ENCODE measurements at places on chromosomes 4 and X. TPM values are rescaled to one million over a fixed set of nuclear protein-coding genes. Genes with fewer than 3 reads are reported as not detected.

The PASD1 gene
- total RNA-seq, result not detected

GRCh38 chr4:138241281-138242075 lies 671 bp downstream of the SLC7A11 start:
- peak; percentile 36 for DNase-seq

DNA sequence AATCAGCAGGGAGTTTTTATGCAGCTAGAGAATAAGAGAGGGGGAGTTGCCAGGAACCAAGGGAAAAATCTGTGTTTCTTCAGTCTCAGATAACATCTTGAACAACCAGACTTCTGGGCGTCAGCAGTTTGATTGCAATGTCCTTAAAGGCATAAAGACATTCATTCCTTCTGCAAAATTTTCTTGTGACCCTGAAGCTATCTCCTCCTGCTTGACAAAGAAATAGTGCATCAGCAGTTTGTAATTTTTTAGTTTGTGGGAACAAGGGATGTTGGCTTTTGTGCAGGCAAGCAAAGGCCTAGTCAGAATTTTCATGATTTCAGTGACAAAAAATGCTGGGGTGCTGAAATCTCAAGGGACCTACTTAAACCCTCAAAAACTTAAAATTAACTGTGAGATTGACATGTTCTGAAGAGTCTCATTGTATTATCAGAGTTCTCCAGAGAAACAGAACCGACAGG lies 125.8 kb upstream of the UNC5C start:
- DNase-seq, result no peak

The ZFP42 gene
- total RNA-seq, result not detected

- no peak for DNase-seq
Observed at GRCh38 chrX:53422861-53423306, at the start of gene RIBC1. Gene RIBC1, plus strand, starts transcription at chrX:53422873. Its CDS starts 3,404 bp downstream, at chrX:53426277.

DNA sequence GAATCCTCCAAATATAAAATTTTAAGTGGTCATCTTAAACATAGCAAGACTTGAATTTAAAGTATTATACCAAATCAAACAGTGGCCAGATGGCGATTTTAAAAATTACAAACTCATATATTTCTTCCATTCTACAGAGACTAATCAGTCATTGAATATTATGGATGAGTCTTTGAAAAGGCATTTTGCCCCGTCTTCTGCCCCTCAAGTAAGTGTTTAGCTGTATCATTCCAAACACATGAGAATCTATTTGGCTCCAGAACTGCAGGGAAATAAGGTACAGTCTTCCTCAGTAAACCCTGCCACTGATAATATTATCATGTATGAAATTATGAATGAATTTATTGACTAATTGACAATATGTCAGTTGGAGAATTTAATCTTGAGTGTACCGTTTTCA lies 191.0 kb downstream of the SLC7A11 start:
- no peak for DNase-seq

The PPP1R2C gene
- not detected for total RNA-seq

The INTU gene
- 5.8 TPM for total RNA-seq

DNA sequence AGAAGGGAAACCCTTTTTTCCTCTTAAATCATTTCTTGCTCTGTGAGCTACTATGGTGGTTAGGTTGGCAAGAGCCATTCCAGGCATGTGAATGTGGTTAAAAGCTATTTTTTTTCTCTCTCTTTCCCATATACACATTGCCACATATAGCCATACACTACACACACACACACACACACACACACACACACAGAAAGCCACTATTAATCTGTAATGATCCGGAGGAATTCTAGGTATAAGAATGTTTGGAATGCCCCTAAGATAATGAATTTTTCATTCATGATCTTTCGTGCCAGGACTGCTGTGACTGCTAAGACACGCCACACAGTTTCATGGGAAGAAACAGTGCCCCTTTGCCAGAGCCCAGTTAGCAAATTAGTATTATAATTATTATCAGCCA lies 21.8 kb upstream of the TLL1 start:
- no peak for DNase-seq

The NWD2 gene
- 1.3 TPM for total RNA-seq

GRCh38 chr4:1563241-1563640 lies 120.9 kb downstream of the FAM53A start:
- no peak for DNase-seq

- DNase-seq, result no peak
Observed at GRCh38 chr4:15809058-15809457, 30.9 kb downstream of the CD38 start.

- no peak for DNase-seq
Observed at GRCh38 chr4:26039639-26040359, 125.8 kb downstream of the SMIM20 start.

DNA sequence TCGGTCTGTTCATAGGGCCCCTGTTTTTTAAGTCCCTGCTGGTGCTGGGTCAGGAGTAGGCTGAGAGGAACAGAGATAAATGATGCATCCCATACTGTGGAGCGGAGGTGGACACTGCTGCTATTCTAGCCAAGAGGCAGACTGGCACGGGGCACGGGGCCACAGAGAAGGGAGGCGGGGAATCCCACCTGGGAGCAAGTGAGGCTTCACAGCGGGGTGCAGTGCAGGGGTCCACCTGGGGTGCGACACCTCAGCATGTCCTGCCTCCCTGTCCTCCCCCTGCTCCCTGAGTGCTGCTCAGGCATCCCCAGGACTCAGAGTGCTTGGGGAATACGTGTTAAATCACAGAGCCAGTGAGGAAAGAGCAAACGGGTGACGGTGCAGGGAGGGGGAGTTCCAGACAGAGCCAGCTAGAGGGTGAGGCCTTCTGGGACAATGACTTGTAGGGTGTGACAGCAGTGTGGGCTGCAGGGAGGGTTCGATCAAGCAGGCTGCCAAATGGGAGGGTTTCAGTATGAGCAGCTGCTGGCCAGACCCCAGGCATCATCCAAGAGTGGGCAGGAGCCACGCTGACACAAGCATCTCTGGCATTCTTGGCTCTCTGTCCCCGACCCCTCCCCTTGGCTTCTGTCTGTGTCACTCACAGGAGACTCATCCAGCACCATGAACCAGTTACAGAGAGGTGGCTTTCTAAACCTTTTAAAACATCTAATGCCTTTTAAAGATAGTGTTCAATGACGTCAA lies 13.7 kb upstream of the HTRA3 start:
- no peak for DNase-seq

The NFKB1 gene
- total RNA-seq, result 53.6 TPM

DNA sequence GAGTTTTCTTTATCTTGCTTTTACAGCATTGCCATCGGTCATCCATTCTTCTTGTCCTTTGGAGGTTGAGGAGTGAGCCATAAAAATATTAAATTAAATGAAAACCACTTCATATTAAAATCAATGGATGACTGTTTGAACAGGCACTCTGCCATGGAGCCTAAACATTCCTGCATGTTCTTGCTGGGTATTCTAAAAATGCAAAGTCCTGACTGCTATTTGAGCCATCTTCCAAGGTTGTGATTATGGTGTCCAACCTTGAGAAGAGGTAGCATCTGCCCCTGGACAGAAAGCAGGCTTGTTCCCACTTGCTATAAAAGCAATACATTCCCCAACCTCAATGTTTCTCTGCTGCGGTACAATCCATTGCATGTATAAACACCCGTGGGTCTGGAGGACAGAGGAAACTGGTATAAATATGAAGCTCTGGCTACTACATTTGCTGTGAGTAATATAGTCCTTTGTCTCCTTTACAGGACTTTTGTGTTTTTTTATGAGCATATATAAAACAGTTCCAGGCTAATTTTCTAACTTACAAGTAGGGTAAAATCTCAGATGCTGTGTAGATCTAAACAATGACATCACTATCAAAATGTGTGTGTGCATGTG lies 70.9 kb upstream of the FAT4 start:
- DNase-seq, result no peak

DNA sequence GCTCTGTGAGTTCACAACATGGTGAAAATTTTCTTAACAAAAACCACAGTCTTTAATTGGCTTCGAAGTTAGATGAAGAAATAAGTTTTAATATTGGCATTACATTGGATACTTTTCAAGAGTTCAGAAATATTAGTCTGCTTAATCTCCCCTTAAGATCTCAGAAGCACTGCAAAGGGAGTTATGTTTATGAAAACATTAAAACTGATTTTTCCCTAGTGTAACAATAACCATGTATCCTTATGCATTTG lies 1.5 kb downstream of the SETD7 start:
- no peak for DNase-seq

- no peak for DNase-seq
Observed at GRCh38 chr4:78951862-78952472, 12.7 kb upstream of the PAQR3 start.

The CTAG2 gene
- not detected for total RNA-seq

The PWWP3B gene
- 0.12 TPM for total RNA-seq

DNA sequence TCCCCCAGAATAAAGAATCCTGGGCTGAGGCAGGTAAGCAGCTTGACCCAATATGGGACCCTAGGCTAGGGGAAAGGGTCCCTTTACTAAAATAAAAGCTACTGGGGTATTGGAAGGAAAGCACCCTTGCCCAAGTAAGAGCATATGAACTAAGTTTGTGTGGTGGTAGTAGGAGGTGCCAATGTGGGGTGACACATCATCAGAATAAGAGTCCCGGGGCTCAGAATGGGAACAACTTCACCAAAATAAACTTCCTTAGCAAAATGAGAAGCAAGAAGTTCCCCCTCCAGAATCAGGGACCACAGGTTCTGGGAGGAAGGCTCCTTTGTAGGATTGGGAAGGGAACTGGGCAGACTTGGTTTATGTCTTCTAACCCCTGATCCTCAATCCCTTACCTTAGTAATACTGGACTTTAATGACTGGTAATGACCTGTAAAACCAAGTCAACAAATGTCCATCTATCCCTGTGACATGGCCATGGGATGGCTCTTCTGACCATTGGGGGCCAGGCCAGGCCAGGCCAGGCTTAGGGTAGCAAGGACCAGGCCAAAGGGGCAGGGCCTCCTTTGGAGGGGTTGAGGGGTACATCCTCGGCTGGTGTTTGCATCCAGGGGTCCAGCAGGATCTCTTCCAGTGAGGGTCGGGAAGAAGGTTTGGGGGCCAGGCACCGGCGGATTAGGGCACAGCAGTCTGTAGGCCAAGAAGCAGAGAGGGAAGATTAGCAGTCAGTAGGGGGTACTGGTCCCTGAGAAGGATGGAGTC lies 2.3 kb upstream of the SLC35A2 start:
- no peak for DNase-seq

GRCh38 chr4:165379678-165380064 lies 863 bp downstream of the CPE start:
- DNase-seq, result peak; percentile 4

GRCh38 chr4:185849664-185850550 lies 37.9 kb upstream of the SORBS2 start:
- no peak for DNase-seq

DNA sequence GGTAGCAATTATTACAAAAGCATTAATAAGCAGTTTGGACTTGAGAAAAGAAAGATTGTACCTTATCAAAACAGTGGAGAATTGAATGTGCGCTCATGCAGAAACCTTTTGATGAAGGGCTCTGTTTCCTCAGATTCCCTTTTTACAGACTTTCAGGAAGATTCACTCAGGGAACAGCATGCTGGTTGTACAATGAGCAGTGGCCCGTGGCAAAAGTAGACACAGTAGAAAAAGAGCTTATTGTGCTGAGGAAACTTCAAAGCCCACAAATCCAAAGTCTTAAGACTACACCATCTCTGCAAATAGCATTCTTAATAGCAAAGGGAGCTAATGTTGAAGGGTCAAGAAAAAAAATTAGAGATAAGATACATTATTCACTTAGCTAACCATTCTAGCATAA lies 858.9 kb downstream of the PDHA2 start:
- DNase-seq, result no peak

DNA sequence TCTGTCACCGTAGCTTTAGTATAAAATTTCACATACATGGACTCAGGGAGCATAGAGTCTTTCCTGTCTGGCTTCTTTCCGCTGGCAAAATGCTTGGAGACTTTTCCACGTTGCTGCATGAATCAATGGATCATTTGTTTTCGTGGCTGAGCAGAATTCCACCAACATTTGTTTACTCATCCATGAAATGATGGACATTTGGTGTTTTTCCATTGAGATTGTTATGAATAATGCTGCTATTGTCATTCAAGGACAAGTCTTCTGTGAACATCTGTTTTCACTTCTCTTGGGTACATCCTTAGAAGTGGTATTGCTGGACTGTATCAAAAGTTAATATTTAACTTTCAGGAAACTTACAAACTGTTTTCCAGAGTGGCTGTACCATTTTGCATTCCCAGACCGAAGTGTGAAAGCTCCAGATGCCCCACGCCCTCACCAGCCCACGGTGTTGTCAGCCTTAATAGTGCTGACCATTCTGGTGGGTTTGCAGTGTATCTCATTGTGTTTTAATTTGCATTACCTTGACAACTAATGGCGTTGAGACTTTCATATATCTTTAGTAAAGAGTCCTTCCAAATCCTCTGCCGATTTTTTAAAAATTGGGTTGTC lies 5.8 kb upstream of the TMEM271 start:
- DNase-seq, result no peak

GRCh38 chr4:176031922-176032321 lies 33.7 kb upstream of the WDR17 start:
- DNase-seq, result no peak

The NIPAL1 gene
- total RNA-seq, result 51.0 TPM

DNA sequence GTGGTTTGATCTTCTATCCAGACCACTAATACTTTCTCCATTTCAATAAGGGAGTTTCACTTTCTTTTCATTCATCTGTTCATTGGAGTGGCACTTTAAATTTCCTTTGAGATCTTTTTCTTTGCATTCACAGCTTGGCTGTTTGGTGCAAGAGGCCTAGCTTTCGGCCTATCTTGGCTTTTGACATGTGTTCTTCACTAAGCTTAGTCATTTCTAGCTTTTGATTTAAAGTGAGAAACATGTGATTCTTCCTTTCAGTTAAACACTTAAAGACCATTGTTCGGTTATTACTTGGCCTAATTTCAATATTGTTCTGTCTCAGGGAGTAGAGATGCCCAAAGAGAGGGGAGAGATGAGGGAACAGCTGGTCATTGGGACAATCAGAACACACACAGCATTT lies 24.3 kb downstream of the CXCL13 start:
- DNase-seq, result no peak

DNA sequence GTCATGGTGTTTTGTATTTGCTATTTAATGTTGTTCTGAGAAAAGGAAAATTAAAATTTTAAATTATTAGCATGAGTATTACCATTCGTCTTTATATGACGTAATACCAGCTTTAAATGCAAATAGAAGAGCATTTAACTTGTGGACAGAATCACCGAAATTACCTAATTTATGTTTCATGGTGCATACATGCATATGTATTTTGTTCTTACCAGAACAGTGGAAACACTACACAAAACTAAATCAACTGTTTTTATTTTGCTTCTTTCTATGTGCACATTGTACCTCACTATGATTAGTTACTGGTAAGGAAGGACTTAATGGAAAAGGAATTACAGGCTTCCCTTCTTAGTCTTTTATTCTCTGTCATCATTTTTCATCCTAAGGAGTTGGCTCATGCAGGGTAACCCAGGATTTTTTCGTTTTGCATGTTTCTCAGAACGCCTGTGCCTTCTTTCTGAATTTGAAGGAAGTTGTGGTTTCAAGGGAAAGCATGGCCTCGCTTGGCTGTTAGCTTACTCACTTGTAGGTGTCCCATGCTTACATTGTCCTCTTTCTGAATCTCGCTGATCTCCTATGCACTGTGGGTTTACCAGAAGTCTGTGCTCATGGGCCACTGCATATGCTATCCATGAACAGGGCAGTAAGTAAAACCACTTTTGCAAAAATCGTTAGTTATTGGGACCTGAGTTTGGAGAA lies 300.0 kb upstream of the PUDP start:
- no peak for DNase-seq

- no peak for DNase-seq
Observed at GRCh38 chr4:67104145-67104544, 441.2 kb downstream of the CENPC start.

GRCh38 chrX:43976205-43976604 lies 3.0 kb upstream of the NDP start:
- no peak for DNase-seq

The COMMD8 gene
- total RNA-seq, result 11.3 TPM

The P2RY4 gene
- 0.79 TPM for total RNA-seq

Data from mucosa of descending colon (tissue), 3 donors.